ACHN (cell line): ENCODE measurements at places on chromosomes 16 and 17.

- no peak for DNase-seq
Observed at GRCh38 chr16:13229039-13229438, 327.6 kb downstream of the SHISA9 start.

DNA sequence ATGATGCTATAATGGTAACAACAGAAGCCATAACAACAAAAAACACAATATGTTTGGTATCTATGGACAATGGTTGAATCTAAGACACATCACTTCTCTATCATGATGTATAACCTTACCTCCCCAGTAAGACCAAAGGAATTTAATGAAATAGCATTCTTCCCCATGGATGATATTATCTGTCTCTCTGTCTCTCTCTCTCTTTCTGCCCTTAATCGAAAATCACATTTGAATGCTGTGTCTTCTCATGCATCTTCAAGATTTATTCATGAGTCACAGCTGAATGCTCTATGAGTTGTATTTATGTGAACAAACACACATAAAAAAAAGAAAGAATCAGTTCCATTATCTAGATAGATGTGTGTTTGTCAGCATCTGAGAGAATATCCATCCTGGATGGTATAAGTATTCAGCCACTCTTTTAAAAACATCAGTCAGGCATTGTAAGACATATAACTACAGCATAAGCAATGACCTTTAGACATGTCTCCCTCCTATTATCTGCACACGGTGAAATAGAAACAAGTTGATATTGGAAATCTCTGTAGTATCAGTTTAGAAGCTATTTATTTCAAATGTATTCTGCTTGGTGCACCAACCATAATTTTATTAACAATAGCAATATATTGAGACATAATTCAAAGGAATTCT lies 433.3 kb downstream of the TOX3 start:
- DNase-seq, result no peak

- DNase-seq, result no peak
Observed at GRCh38 chr17:413016-413350, 60.4 kb upstream of the RPH3AL start.

DNA sequence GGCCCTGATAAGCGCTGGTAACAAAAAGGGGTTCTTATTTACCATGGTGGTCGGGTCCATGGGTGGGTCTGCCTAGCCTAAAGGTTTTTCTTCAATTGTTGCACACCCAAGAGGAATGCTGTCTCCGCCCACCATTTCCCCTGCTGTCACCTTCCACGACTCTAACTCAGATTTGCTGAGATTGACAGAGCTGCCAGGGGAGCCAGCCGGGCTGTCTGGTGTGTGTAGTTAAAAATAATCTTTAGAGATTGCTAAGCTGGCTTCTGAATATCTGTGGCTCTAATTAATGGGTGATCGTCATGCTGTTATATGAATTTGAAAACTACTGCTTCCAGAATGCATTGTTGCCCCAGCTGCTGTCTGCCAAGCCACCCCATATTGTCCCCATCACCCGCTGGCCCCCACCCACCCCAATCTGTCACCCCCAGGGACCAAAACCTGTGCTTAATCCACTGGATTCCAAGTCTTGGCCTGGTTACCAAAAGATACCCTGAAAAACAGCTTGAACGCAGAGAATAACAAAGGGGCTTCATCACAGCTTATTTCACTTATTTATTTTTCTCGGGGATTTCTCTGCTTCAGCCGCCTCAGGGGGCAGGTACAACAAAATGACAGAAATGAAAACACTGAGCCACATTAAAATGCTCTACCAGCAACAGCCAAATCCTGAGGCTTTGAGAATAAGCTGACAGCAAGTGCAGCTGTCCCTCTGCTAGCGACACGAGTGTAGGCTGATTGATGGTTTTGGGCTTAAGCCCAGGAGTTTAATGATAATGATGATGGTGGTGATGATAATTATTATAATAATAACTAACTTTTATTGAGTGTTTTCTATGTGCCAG lies 46.1 kb upstream of the NLK start:
- DNase-seq, result no peak

DNA sequence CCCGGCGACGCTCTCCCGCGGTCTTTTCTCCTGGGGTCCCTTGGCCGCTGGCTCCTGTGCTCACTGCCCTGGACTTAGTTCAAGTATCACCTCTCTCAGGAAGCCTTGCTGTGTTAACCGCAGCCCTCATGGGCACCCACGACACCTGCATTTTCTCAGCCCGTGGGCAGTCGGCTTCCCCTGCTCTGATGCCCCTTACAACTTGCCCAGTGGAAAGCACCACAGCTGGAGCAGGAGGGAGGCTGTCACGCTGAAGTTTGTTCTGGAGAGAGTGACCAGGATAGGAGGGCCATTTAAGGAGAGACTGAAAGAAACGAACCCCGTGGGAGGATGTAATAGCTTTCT lies 395 bp downstream of the STXBP4 start:
- peak; percentile 48 for DNase-seq

- DNase-seq, result no peak
Observed at GRCh38 chr16:50315346-50315997, 49.1 kb downstream of the ADCY7 start.

- peak; percentile 70 for DNase-seq
Observed at GRCh38 chr16:48609652-48610029, 339 bp downstream of the N4BP1 start.

GRCh38 chr16:9042964-9043680 lies 48.3 kb upstream of the HAPSTR1 start:
- no peak for DNase-seq

- DNase-seq, result no peak
Observed at GRCh38 chr16:72313903-72314302, 141.9 kb upstream of the PMFBP1 start.

DNA sequence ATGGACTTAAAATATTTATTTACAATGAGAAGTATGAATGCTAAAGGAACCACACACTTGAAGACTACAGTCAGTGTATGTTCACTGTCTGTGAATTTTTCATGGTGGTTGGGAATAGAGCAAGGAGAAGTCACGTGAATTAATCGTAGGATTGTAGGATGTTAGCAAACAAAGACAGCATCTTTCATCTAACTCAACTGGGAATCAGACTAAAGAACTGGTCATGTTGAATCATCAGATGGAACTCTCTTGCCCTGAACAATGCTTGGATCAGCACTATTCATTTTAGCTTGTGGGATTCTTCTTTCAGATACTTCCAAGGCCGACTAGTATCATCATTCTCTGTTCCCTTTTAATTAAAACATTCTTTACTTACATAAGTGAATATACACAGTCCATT lies 18.1 kb downstream of the KCNJ2 start:
- no peak for DNase-seq

DNA sequence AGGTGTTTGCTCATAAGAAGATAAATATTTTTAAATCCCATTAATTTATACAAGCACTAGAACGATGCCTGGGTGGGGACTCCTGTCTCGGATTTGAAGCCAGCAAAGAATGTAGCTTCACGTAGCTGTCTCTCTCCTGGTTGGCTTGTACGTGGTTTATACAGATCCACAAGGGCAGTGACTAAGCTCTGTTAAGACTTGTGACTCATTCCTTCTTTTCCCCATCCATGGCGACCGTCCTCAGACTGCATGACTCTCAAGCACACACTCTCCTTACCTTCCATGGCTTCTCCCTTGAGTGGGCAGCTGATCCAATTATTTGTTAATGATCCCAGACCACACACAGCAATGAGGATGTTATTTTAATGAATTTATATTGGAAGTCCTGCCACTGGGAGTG lies 679.7 kb upstream of the SOX9 start:
- DNase-seq, result peak; percentile 73

DNA sequence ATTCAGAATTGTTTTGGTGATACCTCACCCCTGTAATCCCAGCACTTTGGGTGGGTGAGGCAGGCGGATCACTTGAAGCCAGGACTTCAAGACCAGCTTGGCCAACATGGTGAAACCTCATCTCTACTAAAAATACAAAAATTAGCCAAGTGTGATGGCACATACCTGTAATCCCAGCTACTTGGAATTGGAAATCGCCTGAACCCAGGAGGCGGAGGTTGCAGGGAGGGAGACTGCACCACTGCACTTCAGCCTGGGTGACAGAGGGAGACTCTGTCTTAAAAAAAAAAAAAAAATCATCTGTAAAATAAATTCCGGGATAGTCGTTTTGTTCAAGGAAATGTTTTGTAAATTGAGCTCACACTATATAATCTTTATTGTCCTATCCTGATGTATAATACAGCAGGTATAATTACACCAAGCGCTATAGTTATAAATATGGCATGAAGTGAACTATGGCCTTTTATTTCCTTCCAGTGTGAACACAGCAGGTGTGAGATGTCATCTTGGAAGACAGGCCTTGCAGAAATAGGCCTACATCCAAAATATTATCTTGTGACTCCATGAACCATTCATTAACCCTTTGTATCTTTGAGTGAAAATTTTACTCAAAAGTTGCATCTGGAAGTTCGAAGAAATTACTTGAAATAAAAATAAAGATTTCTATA lies 25.4 kb downstream of the PLA2G10 start:
- no peak for DNase-seq

DNA sequence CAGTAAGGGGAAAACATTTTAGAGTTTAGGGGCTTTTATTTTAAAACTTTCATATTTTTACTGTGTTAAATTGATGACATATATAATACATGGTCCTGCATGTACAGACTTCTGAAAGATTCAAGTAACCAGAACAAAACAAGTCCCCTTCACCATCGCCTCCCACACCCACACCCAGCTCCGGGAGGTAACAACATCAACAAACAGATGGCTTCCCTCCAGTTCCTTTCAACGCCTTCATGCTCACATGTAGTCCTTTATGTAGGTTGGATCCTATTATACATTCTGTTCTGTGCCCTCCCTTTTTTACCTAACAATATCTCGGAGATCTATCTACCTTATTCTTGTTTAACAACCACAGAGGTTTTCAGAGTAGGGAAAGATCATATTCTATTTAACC lies 30.5 kb downstream of the GINS3 start:
- no peak for DNase-seq

- DNase-seq, result no peak
Observed at GRCh38 chr16:20874088-20874581, 26.0 kb downstream of the DCUN1D3 start.

GRCh38 chr17:76005263-76006149 lies 4.9 kb downstream of the CDK3 start:
- peak; percentile 76 for DNase-seq

- DNase-seq, result no peak
Observed at GRCh38 chr17:46929413-46929812, 6.5 kb downstream of the GOSR2 start.

- DNase-seq, result no peak
Observed at GRCh38 chr16:4338712-4339299, 12.3 kb downstream of the PAM16 start.

- DNase-seq, result no peak
Observed at GRCh38 chr17:48905987-48906515, 2.2 kb upstream of the UBE2Z start.

GRCh38 chr16:82805866-82806265 lies 179.1 kb downstream of the CDH13 start:
- DNase-seq, result no peak

GRCh38 chr17:52986056-52986662 lies 827.6 kb upstream of the CA10 start:
- DNase-seq, result no peak

- DNase-seq, result no peak
Observed at GRCh38 chr16:75005697-75006096, 6.9 kb downstream of the ZNRF1 start.
